ENCODE measurements at places on chromosomes 5 and 9. TPM values are rescaled to one million over a fixed set of nuclear protein-coding genes. Genes with fewer than 3 reads are reported as not detected.

Gene OBP2A
- total RNA-seq = not detected

Gene TSLP
- total RNA-seq = not detected

Gene SLC25A48
- not detected for total RNA-seq

Gene ZSWIM6
- 20.2 TPM for total RNA-seq

Gene LCN1
- total RNA-seq = 0.60 TPM

Gene CCL27
- not detected for total RNA-seq

Gene RNF38
- 22.6 TPM for total RNA-seq

DNA sequence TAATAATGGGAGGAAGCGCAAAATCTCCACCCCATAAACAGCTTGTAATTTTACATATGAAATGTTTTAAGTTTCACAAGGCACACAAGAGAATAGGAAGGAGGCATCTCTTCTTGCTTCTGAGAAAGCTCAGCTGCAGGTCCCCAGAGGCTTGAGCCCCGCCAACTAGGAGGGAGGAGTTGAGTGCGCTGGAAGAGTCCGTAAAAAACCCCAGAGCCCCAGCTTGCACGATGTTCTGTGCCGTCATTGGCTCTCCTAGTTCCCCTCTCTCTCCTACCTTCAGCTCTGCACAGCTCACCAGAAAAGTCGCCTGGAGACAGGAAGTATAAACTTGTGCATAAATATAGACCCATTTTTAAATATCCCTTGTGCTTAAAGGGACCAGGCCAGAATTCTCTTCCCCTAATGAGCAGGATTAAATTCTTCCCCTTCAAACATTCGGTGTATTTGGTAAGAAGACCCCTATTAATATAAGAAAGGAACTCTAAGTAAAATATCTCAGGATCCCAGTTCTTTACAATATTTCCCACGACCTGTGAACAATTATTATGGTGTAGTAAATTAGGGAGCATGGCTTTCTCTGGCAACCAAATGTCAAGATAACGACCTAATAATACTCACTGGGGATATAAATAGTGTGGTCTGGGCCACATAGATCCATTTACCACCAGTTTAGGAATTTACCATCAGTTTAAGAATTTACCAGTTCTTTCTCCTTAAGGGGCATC, 13.7 kb downstream of the GLRX start:
- DNase-seq = no peak

GRCh38 chr5:111942201-111942600, 185.2 kb upstream of the NREP start:
- DNase-seq = no peak

- no peak for DNase-seq
Measured at GRCh38 chr5:169767938-169768337, 130.9 kb downstream of the DOCK2 start.

- DNase-seq = no peak
Measured at GRCh38 chr5:134873494-134873893, 677 bp upstream of the TXNDC15 start.

DNA sequence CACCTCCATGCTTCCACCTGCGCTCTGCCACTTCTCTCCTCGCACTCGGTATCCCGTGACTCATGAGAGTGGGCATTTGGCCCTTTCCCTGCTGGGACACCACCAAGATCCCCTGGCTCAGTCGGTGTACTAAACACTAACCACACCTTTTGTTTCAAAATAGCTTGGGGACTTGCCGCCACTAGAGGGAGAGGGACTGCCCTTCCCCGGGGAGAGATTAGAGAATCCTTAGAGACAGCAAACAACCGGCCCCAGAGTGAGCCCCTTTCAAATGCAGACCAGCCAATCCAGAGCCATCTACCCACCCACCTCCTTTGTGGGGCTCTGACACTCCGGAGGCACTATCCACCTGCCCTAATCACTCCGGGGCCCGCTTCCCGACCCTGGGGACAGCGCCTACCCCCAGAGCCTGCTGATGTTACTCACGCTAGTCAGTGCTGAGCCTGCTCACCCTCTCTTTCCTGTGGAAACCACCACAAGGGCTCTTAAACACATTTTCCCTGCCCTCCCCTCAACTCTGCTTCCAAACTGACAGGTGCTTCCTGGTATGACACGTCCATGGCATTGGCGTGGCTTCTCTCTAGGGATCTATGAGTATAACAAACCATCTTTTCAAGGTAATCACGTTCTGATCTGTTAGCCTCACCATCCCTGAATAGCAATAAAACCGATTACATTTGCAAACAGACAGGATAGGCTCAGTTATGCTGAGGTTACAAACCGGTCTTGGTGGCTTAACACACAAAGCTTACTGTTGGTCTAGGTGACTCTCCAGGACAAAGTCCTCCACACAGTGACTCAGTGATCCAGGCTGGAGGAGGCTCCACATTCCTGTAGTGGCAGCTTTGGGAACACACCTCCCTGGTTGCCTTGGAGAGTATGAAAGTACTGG, 180.1 kb upstream of the MVB12B start:
- peak; percentile 79 for DNase-seq

GRCh38 chr5:102856389-102856777, 101.3 kb downstream of the PAM start:
- no peak for DNase-seq

DNA sequence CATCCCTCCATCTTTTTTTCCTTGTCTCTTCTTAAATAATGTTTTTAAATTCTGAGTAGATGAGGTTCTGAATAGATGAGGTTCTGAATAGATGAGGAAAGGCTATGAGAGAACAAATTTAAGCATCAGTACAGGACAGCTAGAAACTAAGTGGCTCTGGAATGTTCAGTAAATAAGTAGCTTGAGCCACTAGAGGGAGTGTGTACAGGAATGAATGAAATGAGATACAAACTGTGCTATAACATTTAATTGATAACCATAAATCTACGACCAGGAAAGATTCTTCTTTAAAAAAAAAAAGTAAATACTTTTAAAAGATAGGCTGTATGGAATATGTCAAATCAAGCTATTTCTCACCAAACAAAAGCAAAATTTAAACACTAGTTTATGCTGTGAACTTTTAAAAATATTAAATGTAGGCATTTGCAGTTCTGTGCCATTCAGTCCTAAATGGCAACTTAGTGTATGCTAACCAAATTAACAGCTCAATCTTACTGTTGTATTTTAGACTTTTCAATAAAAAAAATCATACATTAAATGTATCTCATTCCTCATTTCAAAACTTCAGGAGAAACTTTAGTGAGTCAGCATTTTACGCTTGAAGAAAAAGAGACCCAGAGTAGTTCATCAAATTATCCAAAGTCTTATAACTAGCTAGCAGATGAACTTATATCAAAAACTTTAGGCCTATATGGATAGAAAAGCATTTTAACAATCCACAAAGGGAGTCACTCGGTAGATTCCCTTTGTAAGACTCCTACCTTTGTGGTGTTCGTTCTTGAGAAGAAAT, 70.4 kb upstream of the SNX2 start:
- no peak for DNase-seq

GRCh38 chr5:30581198-30581935, 612.1 kb upstream of the CDH6 start:
- DNase-seq = no peak
